Dermis blood vessel endothelial cell (primary cell): ENCODE measurements at places on chromosomes 6 and 20. TPM values are rescaled to one million over a fixed set of nuclear protein-coding genes. Genes with fewer than 3 reads are reported as not detected.

GRCh38 chr6:53818858-53819609 lies 24.2 kb downstream of the LRRC1 start:
- no peak for DNase-seq

GRCh38 chr6:2542858-2543218 lies 207.9 kb downstream of the MYLK4 start:
- no peak for DNase-seq

The HDGFL1 gene
- not detected in 2 replicates for total RNA-seq

The HSPA1L gene
- total RNA-seq: 0.51 and 0.85 TPM in 2 replicates
